Activated CD4-positive, alpha-beta memory T cell treated with anti-CD3 and anti-CD28 coated beads for 36 hours (primary cell): ENCODE measurements at places on chromosomes 3 and 15. TPM values are rescaled to one million over a fixed set of nuclear protein-coding genes. Genes with fewer than 3 reads are reported as not detected.

Gene ALDH1A2
- 0.19 TPM for total RNA-seq

Gene PLCB2
- total RNA-seq, result 70.7 TPM

Gene RASGRP1
- total RNA-seq, result 167 TPM

Gene SEMA3B
- 0.86 TPM for total RNA-seq

Gene FGD5
- total RNA-seq, result 0.12 TPM

Gene TUSC7
- not detected for total RNA-seq

Gene CIDEC
- total RNA-seq, result not detected

Gene SLC7A14
- total RNA-seq, result not detected

Gene WDR93
- not detected for total RNA-seq

Gene SAMMSON
- total RNA-seq, result not detected

Gene ANKDD1A
- 6.6 TPM for total RNA-seq

DNA sequence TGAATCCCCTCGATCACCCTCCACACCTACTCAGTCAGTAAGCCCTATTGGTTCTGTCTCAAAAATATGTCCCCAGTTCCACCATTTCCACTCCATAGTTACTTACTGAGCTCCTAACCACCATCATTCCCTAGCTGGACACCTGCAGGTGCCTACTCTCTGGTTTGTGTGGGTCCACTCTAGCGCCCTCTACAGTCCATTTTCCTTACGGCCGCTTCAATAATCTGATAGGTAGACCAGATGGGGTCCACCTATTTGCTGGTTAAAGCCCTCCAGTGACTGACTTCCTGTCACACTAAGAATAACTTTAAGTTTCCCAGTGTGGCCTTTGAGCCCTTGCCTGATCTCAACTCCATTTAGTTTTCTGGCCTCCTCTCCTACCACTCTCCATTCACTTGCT is 5.0 kb downstream of the GXYLT2 start:
- DNase-seq, result peak; percentile 22

DNA sequence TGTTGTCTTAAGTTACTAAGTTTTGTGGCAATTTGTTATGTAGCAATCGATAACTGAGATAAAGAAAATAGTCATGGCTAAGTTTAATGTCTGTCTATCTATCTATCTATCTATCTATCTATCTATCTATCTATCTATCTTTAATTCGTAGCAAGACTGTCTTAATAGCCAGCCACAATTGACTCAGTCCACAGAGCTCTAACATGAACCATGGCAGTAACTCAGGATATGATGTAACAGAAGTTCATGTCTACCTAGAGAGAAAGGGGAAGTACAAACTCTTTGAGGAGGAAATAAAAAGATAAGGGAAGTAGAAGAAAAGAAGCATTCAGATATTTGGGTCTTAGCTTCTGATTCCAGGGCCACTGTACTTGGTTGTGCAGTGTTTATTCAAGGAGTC is 61.5 kb upstream of the FNDC3B start:
- DNase-seq, result no peak

DNA sequence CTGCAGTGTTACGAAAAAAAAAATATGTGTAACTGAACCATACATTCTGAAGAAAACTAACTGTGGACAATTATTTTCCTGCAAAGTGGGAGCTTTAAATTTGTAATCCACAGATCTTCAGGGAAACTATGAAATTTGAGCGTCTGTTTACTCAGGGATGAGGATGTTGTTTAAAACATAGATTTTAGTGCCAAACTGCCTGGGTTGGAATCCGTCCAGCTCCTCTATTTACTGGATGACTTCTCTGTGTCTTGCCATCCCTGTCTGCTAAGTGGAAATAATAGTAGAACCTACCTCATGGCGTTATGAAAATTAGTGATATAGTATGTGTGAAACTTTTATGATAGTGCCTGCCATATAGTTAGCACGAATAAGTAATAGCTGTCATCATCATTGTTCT is 666.5 kb downstream of the SQOR start:
- DNase-seq, result no peak

- DNase-seq, result no peak
These were observed 309.6 kb downstream of the PYDC2 start for GRCh38 chr3:191770541-191770940.

- DNase-seq, result peak; percentile 85
These were observed 53.9 kb downstream of the RLBP1 start for GRCh38 chr15:89167267-89168176.

DNA sequence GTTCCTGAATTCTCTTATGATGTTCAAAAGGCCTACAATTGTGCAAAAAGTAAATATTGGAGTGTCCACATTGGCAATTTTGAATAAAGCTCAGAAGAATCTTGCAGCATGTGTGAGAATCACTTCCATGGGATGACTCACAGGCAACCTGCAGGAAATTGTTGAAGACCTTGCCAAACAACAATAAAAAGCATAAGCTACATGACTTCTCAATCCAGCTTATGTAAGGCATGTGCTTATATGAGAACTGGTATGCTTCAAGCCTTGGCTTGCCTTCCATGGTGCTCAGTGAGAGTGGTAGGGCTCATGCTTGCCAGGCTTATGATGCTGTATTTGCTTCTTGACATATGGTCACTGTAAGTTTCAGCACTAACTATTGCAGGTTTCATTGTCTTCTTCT is 18.4 kb upstream of the BCHE start:
- DNase-seq, result no peak

- DNase-seq, result no peak
These were observed 92.1 kb upstream of the PLSCR4 start for GRCh38 chr3:146342989-146343388.

DNA sequence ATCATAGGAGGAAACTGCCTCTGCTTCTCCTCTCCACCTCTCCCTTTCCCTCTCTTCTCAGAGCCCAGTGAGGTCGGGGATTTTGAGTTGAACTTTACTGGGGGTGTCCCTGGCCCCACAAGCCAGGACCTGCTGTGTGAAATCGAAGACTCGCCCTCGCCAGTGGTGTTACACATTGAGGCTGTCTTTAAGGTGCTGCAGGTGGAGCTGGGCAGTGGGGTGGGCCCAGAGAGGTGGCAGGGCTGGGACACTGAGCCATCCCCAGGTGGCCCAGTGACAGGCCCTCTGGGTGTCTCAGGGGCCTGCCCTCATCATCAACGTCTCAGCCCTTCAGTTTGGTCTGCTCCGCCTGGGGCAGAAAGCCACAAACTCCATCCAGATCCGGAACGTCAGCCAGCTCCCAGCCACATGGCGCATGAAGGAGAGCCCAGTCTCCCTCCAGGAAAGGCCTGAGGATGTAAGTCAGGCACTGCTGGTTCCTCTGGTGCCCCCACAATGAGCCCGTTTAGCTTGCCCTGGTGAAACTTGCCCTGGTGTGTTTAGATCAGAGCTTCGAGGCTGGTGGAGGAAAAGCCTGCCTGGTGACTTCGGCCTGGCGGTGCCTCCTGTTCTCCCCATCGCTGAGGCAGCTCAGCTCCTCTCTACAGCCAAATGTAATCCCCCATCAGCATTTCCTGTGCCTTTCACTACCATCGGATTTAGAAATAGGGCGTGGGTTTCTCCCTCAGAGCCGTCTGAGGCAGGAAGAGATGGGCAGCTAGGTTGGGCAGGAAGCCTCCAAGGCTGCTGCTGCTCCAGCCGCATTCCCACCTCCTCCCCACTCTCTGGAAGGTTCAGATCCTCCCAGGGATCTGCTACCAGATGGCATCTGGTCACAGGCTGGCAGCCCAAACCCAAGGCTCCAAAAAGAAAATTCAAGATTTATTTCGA is 39.2 kb downstream of the ACAA1 start:
- no peak for DNase-seq

DNA sequence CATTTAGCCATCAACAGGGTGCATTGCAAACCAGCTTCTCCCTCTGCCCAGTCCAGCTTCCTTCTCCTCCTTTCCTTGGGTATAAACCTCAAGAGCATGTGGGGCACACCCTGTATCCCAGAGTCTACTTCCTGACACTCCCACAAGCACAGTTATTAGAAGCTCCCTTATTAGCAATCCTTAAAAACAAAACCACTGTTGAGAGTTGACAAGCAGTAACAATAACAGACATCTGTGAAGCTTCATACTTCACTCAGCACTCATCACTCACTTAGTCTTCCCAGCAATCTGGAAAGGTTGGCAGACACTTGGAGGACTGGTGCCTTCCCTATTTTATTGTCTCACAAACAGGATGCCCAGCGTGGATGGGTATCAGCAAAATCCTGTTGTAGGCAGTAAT is 155.5 kb upstream of the PROK2 start:
- no peak for DNase-seq

DNA sequence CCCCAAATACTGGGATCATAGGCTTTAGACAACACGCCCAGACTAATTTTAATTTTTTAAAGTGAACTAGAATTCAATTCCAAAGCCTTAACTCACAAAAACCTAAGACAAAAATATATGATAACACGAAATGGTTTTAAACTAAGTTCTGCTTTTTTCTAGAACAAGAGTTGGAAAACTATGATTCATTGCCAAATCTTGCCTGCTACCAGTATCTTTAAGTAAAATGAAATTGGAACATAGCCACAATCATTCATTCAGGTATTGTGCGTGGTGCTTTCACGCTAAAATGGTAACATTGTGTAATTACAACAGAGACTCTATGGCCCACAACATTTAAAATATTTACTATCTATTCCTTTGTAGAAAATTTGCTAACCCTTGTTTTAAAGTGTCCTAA is 488.0 kb upstream of the ZNF385D start:
- no peak for DNase-seq

- DNase-seq, result peak; percentile 70
These were observed 866 bp downstream of the TNIK start for GRCh38 chr3:171459137-171459941.

GRCh38 chr15:92454555-92455105 is 60.9 kb downstream of the ST8SIA2 start:
- DNase-seq, result no peak

- DNase-seq, result no peak
These were observed 28.0 kb upstream of the CCDC174 start for GRCh38 chr3:14623569-14624051.

DNA sequence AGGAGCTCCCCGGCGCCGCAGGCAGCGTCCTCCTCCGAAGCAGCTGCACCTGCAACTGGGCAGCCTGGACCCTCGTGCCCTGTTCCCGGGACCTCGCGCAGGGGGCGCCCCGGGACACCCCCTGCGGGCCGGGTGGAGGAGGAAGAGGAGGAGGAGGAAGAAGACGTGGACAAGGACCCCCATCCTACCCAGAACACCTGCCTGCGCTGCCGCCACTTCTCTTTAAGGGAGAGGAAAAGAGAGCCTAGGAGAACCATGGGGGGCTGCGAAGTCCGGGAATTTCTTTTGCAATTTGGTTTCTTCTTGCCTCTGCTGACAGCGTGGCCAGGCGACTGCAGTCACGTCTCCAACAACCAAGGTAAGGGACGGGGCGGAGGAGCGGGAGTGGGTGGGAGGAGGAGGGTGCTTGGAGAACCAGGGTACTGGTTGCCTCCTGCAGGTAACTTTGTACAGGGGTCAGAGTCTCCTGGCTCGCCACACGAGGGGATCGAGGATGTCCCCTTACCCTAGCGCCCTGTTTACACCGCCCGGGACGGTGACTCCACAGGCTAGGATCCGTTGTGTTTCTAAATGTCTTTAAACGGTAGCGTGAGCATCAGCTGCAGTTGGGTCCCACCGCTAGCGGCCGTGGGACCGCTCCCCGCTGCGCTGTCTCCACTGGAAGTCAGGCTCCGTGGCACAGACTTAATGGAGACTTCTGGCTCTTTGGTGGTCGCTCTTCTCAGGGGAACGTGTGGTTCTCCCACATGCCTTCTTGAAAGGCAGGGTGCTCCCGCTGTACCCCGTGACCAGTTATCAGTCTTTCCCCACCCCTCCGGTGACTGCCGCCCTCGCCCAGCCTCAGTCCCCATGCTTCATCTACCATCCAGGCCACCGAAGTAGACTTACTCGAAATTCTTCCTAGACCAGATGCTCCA is 515 bp downstream of the EPHA6 start:
- no peak for DNase-seq

DNA sequence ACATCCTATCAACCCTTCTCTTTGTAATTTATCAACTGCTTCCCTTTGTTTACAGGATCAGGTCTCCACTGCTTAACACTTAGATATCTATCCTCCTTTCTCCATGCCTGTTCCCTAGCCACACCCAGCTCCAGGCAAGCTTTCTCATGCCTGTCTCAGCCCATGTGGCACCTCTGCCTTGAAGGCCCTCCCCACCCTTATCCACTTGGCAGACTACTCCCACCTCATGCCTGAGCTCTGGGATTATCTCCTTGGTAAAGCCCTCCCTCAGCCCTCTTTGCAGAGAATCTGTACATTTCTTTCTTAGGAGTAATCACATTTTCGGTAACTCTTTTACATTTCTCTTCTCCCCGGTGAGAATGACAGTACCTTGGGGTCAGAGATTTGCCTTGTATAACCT is 96.0 kb downstream of the ATP1B3 start:
- DNase-seq, result no peak

GRCh38 chr3:182235504-182235903 is 523.8 kb downstream of the SOX2 start:
- no peak for DNase-seq

DNA sequence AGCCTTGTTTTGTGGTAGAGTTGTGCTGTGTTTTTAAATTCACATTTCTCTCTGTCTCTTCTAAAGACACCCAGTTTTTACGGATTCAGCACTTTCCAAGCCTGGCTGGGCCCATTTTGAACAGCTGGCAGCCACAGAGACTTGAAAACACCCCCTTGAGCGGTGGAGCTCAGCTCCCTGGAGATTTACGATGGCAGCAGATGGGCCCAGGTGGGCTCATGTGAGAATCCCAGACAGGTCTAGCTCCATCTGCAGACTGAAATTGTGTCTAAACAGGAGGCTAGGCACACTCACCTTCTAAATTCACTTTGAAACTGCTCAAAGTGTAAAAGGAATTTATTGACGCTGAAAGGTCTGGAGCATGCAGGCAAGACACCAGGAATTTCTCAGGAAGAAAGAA is 232.0 kb upstream of the HES1 start:
- DNase-seq, result no peak

- DNase-seq, result no peak
These were observed 8.7 kb upstream of the YEATS2 start for GRCh38 chr3:183688874-183689273.

DNA sequence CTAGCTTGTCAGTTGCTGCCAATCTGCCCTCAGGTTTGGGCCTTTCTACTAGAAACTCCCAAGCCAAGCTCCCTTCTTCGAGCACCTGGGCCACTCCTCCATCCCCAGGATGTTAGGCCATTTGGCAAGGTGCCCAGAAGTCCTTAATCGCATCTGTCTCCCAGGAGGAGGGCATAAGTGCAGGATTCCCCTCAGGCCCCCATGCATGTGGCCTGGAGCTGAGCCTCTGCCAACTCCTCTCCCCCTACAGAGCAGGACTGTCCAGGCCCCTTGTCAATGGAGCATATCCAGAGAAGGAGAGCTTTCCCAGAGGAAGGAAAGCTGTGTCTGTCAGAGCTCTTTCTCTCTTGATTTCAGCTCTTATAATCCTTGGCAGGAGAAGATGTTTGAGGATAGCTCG is 182.6 kb upstream of the ROPN1 start:
- DNase-seq, result no peak

GRCh38 chr3:23368731-23369130 is 165.6 kb downstream of the UBE2E2 start:
- no peak for DNase-seq

- DNase-seq, result no peak
These were observed 362.4 kb upstream of the LRRC3B start for GRCh38 chr3:26260139-26260538.

GRCh38 chr3:116476691-116477090 is 31.4 kb upstream of the LSAMP start:
- DNase-seq, result no peak
